ENCODE measurements at places on chromosomes 4 and X.

- DNase-seq, result no peak
Measured at GRCh38 chrX:46681849-46682248, 77.1 kb downstream of the SLC9A7 start.

GRCh38 chr4:22514001-22514400 lies 1.9 kb downstream of the ADGRA3 start:
- DNase-seq, result no peak

DNA sequence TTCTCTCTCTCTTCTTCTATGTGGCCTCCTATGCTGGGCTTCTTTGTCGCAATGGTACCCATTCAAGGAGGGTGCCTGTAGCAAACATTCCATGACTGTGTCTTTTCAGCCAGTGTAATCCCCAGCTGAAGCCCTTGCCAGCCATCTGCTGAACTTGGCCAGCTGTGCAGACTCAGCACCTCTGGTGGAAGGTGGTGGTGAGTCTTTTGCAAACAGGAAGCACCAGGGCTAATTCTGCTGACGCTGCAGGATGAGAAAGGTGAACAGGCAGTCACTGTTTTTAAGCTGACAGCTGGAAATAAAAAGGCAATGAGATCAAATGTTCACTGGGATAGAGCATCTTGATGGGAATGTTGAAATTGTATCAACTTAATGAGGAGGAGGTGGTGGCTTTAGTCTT lies 298.7 kb upstream of the CLNK start:
- no peak for DNase-seq

- no peak for DNase-seq
Measured at GRCh38 chr4:162661913-162662312, 498.1 kb upstream of the FSTL5 start.

DNA sequence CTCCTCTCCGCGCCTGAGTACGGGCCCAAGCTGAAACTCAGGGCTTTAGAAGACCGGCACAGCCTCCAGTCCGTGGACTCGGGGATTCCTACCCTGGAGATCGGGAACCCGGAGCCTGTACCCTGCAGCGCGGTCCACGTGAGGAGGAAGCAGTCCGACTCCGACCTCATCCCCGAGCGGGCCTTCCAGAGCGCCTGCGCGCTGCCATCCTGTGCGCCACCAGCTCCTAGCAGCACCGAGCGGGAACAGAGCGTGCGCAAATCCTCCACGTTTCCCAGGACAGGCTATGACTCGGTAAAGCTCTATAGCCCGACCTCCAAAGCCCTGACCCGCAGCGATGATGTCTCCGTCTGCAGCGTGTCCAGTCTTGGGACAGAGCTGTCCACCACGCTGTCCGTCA lies 13.9 kb downstream of the TBC1D14 start:
- no peak for DNase-seq

DNA sequence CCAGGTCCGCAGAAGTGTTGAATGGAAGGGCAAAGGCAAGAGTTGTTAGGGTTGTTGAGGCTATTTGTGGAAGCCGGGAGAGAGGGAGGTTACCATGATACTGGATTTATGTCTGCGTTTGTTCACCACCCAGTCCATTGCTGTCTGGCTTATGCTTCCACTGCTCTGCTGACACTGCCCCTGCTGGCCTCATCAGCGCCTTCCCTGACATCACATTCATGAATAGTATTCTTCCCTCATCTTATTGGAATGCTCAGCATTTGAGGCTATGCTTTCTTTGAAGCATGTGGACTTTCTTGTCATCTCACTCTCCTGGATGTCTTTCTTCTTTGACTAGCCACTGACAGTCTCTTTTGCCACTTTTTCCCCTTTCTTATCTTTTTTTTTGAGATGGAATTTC lies 10.3 kb downstream of the GNL3L start:
- no peak for DNase-seq

DNA sequence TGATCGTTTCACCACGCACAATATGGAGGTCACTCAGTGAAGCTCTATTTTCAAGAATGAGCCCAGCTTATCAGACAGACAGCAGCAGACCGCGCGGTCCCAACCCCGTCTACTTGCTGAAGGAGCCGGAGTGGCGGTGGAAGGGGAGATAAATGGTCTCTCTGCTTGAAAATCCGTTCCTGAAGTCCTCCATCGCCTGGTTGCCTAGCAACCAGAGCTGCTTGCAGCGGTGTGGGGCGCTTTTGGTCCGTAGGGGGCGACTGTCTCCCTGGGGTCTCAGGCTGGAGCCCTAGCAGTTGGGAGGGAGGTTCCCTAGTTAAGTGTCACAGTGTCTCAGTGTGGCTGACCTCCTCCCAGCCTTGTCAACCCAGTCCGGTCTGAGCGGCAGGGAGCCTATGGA lies 8.3 kb upstream of the DLG3 start:
- no peak for DNase-seq

DNA sequence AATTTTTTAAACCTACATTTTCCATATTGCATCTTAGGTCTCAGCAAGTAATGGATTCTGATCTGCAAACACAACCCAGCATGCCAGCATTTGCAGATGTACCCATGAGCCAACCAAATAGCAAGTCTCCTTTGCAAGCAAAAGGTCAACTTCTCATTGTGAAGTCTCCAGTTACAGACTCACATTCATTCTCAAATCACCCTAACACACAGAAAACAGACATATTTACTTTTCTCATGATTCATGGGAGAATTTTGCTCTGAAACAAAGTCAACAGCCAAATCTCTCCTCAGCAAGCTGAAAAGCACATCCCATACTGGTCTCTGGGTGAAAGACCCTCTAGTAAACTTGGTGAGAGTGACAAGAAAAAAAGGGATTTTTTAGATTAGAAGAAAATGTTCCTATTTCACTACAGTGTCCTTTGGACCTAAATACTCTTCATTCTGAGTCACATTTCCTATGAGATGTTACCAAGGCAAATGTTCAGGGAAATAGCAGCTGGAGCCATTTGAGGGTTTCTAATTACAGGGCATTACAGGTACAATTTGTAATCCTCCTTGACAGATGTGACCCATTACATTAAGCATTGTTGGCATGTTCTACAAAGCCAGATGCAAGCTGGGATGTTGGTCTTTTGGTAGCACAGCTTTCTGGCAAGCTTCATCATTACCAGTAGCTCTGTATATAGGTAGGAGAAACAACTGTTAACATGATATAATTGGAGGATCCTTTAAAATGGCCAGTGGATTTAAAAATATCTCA lies 383.3 kb downstream of the SMARCA1 start:
- no peak for DNase-seq

GRCh38 chr4:8581094-8581861 lies 1.1 kb downstream of the GPR78 start:
- no peak for DNase-seq

DNA sequence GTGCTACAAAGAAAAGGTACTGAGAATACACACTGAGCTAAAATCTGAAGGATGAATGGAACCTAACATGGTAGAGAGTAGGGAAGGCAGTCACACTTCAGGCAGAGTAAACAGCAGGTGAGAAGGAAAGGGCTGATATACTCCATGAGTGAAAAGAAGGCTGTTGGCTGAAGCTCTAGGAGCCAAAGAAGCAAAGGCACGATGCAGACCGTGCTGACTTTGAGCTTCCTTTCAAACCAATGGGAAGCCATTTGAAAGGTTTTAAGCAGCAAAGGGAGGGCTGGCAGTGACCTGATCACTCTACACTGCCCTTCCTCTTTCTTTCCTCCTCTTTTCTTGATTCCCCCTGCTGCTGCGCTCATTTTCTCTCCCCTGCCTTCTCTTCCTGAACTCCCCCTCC lies 66.4 kb downstream of the TMEM154 start:
- no peak for DNase-seq

GRCh38 chrX:2933125-2933900 lies 4.2 kb upstream of the ARSD start:
- no peak for DNase-seq

- no peak for DNase-seq
Measured at GRCh38 chr4:8908206-8908893, 36.7 kb upstream of the HMX1 start.

DNA sequence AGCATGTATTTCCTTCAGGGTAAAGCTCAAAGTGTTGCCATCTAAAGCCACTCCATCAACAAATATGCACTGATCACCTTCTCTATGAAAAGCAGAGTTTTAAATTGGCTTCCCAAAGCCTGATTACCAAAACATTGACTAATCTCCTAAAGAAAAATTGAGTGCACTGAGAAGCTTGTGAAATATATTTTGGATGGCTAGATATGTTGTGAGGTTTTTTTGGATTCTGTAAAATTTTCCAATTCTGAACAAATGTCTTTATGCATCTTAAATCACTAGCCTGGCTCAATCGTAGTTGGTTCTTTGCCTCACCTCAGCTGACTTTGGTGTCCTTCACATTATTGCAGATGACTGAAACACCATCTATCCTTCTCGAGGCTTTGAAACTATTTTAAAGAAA lies 14.9 kb upstream of the EXOSC9 start:
- no peak for DNase-seq

- no peak for DNase-seq
Measured at GRCh38 chr4:143654571-143654970, 45.9 kb downstream of the FREM3 start.

- DNase-seq, result no peak
Measured at GRCh38 chrX:36909676-36910030, 98.5 kb upstream of the FAM47C start.

DNA sequence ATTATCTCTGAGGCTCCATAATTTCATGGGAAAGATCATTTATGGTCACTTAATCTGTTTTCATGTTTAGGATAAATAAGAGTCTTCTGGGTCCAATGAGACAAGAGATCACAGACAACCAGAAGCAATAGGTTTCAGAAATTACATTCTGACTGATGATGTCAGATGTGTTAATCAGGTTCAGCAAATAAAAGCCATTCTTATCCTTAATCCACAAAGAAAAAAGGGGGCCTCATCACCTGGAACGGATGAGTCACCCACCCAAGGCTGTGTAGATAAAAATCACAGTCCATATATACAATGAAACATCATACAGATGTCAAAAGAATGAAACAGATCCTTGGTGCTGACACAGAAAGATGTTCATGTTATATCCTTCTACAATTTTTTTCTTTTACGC lies 36.6 kb downstream of the SYTL4 start:
- DNase-seq, result no peak

- DNase-seq, result no peak
Measured at GRCh38 chrX:97539970-97540519, 656.3 kb downstream of the RPA4 start.
